Stimulated activated CD8-positive, alpha-beta memory T cell treated with anti-CD3 and anti-CD28 coated beads, Interleukin-15, amount 100 ng/mL, for 4 hours (primary cell): ENCODE measurements at places on chromosomes 7 and 10.

DNA sequence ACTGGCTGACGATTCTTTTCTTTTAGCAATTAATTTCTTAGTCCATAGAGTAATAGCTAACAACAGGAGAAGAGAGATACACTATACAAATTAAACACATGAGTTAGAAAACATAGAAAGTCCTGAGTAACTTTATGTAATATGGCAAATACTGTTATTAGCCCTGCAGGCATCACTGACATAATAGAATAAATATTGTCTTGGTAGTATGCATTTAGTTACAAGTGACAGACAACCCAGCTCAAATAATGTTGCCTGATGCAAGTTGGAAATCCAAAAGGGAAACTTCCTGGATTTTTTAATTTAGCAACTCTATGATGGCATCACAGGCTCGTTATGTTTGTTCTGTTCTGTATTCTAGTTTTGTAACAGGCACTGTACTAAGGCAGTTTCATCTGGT is 95.1 kb downstream of the DKK1 start:
- DNase-seq = no peak

GRCh38 chr10:69468751-69469089 is 17.5 kb downstream of the TSPAN15 start:
- no peak for DNase-seq

- no peak for DNase-seq
Measured at GRCh38 chr10:119401671-119402395, 140.7 kb downstream of the RGS10 start.

DNA sequence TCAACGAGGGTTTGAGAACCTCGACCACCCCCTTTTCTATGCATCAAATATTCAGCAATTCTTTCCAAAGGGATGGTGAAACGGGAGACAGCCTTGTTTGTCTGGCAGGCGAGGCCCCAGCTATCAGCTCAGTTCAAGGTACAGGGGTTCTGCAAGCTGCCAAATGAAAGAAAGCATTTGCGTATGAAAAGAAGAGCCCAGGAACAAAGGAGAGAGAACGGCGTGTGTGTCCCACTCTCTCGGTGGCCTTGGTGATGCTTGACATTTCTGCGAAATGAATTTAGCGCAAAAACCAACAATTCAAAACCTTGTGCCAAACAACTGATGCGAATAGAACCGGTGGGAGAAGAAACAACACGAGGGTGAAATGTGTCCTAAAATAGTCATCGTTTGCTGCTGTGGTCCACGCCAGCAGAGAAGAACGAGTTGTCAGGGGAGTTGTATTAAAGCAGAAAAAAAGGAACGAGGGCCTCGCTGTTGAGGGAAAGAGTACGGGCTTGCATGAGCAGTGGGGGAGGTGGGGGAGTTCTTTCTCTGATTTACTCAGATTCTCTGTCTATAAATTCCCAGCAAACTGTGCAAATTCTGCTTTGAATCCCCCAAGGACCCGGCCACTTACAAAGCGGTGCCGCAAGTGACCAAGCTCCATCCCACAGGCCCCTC is 97.7 kb downstream of the TMEM130 start:
- DNase-seq = no peak

GRCh38 chr7:106978425-106979420 is 65.8 kb upstream of the PRKAR2B start:
- DNase-seq = no peak

DNA sequence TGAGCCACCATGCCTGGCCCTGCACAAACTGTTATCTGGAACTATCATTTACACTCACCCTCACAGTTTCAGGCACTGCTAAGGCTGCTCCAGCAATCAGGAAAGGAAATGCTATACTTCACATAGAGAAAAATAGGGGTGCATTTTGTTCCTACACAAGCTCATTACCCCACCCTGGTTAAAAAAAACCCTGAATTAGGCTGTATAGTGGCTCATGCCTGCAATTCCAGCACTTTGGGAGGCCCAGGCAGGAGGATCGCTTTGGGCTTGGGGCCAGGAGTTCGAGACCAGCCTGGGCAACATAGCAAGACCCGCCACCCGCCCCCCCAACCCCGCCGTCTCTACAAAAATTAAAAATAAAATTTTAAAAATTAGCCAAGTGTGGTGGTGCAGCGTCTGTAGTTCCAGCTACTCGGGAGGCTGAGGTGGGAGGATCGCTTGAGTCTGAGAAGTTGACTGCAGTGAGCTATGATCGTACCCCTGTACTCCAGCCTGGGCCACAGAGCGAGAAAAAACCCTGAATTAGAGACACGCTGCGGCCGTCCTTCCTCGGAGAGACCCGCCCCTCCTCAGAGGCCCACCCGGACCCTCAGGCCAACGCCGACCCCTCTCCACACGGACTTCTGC is 539 bp downstream of the PTCD1 start:
- no peak for DNase-seq

GRCh38 chr7:155299535-155300202 is 2.0 kb downstream of the INSIG1 start:
- DNase-seq = peak; percentile 8

DNA sequence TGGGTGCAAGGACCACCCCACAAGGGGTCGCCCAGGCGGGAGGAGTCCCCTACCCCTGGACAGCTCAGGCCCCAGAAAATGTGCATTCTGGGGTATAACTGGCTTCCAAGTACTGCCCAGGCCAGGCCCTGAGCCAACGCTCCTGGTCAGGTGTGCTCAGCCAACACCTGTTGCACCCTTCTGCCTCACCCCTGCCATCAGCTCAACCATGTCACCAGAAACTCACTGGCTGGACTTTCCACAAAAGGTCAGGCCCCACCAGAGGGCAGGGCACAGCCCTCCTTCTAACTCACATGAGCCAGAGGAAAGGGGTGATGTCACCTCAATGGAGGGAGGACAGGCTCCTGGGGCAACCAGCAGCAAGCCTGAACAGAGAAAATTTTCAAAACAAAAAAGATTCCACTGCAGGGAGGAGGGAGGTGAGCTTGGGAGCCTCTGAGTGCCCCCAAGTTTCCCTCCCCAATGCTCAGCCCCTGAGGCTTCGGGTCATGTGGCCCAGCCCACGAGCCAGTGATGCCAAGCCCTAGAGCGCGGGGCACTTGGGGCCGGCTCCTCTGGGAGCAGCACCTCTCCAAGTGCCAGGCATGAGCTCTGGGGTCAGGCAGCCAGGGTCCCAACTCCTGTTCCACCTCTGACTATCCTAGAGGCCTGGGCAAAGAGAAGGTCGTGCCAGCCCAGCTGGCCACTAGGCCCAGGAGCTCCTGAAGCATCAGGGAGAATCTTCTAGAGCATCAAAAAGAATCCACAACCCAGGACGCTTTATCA is 2.2 kb downstream of the OGDHL start:
- DNase-seq = no peak

- DNase-seq = no peak
Measured at GRCh38 chr10:11046776-11047160, 29.1 kb downstream of the CELF2 start.

DNA sequence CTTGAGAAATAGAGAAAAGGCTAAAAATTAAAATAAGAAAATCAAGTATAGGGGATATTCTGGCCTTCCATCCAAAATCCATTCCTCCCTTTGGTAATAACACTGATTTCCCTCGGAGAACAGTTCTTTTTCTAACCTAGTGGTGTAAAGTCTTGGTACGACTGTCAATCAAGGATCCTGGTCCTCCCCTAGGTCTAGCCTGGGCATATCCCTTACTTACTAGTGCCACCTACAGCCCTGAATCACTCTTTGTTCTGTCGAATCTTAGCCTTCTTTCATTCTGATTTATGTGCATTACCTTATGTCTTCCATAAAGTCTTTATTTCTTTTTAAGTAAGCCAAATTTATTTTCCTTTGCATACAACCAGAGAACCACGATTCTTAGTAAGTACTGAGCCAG is 298.7 kb upstream of the LRRTM3 start:
- no peak for DNase-seq

GRCh38 chr10:128058750-128059134 is 67.5 kb downstream of the MKI67 start:
- no peak for DNase-seq

DNA sequence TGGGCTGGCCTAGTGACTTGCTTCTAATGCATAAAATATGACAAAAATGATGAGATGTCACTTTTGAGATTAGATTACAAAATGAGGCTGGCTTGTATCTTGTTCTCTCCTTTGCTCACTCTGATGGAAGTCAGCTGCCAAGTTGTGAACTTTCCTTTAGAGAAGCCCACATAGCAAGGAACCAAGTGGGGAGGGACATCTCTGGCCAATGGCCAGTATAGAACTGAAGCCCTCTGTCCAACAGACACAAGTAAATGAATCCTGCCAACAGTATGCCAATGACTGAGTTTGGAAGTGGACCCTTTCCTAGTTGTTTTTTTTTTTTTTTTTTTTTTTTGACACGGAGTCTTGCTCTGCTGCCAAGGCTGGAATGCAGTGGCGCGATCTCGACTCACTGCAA is 3.3 kb downstream of the ZC3HC1 start:
- no peak for DNase-seq

DNA sequence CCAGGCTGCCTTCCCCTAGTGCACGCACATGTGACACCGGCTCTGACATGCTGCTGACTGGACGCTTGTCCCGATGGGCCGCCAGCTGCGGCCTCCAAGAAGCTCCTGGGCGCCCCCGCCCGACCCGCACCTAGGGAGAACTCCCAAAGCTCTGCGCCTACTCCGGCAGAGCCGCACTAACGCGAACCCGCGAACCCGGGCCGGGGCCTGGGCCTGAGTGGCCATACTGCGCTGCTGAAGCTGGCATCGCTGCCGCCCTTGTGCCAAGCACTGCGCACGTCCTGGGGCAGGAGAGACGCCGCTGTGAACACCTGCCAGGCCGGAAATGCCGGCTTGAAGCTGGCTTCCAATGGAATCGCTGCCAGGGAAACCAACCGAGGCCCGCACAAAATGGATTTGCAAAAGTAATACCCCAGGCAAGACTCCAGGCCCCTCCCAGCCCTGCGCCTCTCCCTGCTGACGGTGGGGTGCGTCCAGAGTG is 85.1 kb downstream of the WASHC2A start:
- DNase-seq = no peak
